Stimulated activated CD8-positive, alpha-beta memory T cell treated with anti-CD3 and anti-CD28 coated beads, Interleukin-4, amount 100 ng/mL, for 1 hour (primary cell): ENCODE measurements at places on chromosomes 4 and X.

- DNase-seq, result no peak
Measured at GRCh38 chr4:48801016-48801715, 21.1 kb upstream of the FRYL start.

DNA sequence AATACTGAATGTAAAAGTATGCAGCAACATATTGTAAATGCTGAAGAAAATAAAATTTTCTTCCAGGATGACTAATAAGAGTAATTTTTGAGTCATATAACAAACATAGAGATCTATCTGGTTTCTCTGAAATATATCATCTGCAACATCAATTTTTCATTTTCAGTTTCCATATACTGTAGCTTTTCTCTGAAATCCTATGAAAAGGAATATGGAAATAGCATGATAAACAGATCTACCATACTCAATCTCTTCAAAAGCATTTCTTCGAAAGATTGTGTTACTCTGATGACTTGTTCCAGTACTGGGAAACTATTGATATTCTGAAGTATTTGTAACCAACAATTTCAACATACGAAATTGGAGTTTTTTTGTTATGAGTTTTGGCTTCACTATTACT is 1156.7 kb downstream of the FAM133A start:
- DNase-seq, result no peak

DNA sequence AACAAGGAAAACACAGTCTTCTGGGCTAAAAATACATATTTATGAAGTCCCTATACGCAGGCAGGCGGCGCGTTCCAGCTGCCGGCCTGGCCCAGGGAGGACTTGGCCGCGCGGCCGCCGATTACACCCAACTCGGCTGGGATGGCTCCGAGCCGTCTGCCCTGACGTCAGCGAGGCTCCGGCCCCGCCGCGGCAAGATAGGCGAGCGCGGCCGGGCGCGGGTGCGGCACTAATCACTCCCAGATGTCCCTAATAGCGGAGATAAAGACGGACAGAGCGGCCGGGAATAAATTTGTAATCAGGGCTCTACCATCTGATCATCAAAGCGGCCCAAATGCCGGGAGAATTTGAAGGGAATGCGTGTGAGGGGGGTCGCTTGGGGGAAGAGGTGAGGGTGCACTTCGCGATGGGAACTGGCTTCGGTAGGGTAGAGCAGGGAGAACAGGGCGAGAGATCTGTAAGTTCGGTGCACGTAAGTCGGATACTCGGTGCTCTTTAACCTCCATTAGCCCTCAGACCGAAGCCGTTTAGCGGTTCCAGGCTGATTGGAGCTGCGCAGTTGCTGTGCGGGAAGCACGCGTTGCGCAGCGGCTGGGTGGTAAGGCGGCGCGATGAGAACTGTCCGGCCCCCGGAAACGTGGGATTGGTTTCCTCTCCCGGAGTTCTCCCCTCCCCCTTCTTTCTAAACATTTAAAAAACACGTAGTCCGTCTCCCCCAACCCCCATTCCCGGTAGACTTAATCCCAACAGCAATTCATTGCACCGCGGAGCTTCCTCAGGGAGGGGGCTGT is 7.7 kb downstream of the HAND2 start:
- no peak for DNase-seq

DNA sequence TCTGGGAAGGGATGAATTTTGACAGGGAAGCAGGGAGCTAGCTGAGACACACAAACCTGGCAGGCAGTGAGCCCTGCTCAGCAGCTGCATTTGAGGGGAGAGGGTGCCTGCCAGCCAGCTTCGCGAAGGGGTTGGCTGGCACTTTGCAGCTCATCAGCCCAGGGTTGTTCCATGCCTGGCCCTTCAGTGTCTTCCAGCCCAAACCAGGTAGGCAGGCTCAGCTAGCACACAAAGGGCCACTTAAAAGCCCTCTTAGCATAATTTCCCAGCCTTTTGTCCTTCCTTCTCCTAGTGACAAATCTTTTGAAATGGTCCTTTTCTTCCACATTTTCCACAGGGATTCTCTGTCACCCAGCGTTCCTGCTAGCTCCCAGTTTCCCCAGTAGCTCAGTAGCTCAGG is 4.3 kb upstream of the FRMPD3 start:
- DNase-seq, result no peak

GRCh38 chrX:109854096-109854495 is 121.0 kb upstream of the ACSL4 start:
- DNase-seq, result no peak

GRCh38 chr4:123315617-123316016 is 81.0 kb upstream of the SPRY1 start:
- DNase-seq, result no peak

GRCh38 chr4:833156-833555 is 7.2 kb upstream of the CPLX1 start:
- no peak for DNase-seq

DNA sequence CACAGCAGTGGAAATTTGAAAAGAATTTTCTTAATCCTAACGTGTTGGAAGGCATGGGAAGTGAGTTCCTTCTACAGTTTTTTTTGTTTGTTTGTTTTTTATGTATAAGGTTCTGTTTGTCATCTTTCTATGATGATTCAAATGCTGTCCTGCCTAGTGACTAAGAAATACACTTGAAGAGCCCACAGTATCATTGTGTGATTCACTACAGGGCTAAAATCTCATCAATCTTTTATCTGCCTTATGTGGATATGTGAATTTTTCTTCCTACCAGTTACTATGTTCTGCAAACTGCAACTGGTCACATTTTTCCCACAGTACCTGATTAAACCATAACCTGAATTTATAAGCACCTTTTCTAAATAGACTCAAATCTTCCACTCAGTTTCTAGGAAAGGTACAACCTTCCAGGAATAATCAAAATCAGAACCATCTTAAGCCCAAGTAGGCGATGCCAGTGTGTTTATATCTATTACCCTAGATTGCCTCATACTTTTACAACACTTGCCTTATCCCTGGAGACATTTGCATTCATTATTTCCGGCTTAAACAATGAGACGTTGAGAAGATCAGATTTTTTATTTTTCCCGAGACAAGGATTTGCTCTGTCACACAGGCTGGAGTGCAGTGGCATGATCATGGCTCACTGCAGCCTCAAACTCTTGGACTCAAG is 214.6 kb upstream of the GALNT7 start:
- no peak for DNase-seq

DNA sequence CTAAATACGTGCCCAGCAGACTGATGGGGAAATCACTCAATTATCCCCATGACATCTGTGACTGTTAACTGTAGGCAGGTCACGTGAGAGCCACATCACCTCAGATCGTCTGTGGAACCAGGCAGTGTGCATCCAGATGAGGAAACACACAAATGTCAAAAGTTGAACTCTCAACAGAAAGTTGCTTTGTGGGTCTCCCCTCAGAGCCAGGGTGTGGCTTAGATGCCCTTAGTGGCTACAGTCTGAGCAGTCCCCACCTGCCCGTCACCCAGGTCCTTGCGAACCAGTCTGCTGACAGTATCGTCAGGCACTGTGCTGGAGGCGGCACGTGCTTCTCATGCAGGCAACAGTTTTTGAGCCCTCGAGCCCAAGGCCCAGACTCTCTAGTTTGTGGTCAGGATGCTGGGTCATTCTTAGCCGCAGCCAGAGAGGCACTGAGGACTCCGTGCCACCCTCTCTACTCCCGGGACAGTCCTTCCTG is 10.8 kb downstream of the TMEM187 start:
- DNase-seq, result no peak

DNA sequence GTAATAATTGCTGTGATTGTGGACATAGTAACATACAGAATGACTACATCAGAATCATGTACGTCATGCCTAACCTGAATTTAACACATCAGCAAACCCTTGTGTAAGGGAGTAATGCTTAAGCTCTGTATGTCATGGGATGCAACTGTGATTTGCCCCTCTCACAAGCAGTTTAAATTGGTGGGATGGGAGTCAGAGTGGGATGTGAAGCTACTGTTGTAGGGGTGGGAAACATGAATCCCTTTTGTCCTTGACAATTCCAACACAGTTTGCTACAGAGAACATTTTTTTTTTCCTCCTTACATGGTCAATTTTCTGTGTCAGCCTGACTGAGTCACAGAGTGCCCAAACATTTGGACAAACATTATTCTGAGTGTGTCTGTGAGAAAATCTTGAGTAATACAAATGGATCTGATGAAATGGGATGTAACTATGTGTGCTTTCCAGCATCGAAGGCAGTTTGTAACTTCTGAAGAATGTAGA is 392.8 kb downstream of the GPM6A start:
- no peak for DNase-seq
